ENCODE measurements at places on chromosomes 13 and 19.

DNA sequence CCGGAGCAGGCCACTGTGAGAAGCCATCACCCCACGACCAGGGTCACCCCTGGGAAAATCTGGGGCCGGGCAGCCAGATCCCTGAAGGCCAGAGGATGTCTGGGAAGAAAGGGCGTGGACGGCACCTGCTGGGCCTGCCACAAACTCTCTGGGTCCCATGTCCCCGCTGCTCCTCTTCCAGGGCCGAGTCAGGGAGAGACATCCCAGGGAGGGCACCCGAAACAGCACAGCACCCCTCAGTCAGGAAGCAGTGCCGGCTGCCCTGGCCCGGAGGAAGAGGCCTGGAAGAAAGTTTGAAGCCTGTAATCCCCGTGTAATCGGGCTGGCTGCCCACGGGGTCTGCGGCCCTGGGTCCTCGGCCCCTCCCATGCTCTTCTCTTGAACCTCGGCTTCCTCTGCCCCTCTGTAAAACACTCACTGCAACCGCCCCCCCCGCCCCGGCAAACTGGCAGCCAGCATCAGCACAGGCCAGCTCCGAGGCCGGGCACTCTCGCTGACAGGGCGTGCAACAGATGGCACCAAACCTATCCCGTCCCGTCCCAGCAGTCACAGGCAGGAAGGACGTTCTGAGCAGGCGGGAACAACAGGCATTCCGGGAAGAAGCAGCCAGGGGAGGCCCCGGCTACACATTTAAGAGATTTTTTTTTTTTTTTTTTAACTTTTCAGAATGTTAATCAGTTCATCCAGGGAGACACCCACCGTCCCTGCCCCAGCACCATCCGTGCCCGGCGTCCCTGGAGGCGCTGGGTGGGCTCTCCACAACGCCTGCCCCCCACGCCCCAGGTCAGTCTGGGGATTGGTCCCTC, 1.5 kb downstream of the SBNO2 start:
- DNase-seq: no peak

GRCh38 chr13:105642511-105642958, 892.9 kb downstream of the EFNB2 start:
- no peak for DNase-seq

GRCh38 chr13:102726430-102726829, 31.6 kb upstream of the METTL21C start:
- no peak for DNase-seq

DNA sequence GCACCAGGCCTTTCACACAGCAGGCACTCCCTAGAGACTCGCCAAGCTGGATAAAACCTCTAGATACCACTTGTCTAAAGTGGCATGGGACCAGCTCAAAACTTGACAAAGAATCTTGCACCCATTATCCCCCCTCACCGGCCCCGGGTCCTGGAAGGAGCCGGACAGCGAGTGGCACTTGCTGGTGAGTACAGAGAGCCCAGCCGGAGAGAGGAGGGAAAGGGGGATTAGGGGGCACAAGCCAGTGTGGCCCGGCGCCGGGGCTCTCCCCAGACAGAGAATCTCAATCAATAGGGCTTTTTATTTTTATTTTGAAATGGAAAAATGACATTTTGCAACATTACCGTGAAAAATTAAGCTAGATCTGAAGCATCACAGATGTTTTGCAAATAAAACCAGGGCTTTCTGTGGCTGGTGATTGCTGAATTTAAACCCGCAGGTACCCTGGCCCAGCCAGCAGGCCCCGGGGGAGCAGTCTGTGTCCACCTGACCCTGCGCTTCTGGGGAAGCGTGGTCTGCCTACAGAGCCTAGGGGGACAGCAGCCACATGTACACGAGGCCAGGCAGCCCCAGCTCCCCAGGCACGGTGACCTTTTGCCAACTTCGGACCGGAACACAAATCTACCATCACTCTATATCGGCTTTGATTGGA, 10.0 kb upstream of the VSTM2B start:
- DNase-seq: no peak

Measured in amygdala (tissue), 56 donors.